ENCODE measurements at places on chromosomes 7 and 10. TPM values are rescaled to one million over a fixed set of nuclear protein-coding genes. Genes with fewer than 3 reads are reported as not detected.

TRPV5 gene
- total RNA-seq, result not detected

STEAP1B gene
- 23.4 TPM for total RNA-seq

INHBA gene
- 67.4 TPM for total RNA-seq

ANAPC16 gene
- total RNA-seq, result 50.8 TPM

ECHDC3 gene
- 4.4 TPM for total RNA-seq

CYP2C18 gene
- not detected for total RNA-seq

NPSR1 gene
- total RNA-seq, result not detected

OR6V1 gene
- not detected for total RNA-seq

MRPS17 gene
- total RNA-seq, result 10.4 TPM

MYO3A gene
- not detected for total RNA-seq

DMBT1 gene
- total RNA-seq, result 0.13 TPM

ATOH7 gene
- total RNA-seq, result not detected

FAM237B gene
- total RNA-seq, result not detected

FAM131B gene
- 3.2 TPM for total RNA-seq

MYOF gene
- 484 TPM for total RNA-seq

GJC3 gene
- not detected for total RNA-seq

BPGM gene
- total RNA-seq, result 36.8 TPM

NMT2 gene
- total RNA-seq, result 25.4 TPM

TIMM23B gene
- 14.8 TPM for total RNA-seq

EBLN1 gene
- total RNA-seq, result not detected

ADD3 gene
- total RNA-seq, result 400 TPM

LIPJ gene
- not detected for total RNA-seq

FGL2 gene
- 86.5 TPM for total RNA-seq

COPS6 gene
- 69.7 TPM for total RNA-seq

PNLIP gene
- not detected for total RNA-seq

SPDYE11 gene
- not detected for total RNA-seq

RELN gene
- 200 TPM for total RNA-seq

TASOR2 gene
- total RNA-seq, result 80.9 TPM

AKAP9 gene
- 33.9 TPM for total RNA-seq

NUPR2 gene
- not detected for total RNA-seq

GIMAP7 gene
- not detected for total RNA-seq

IMPDH1 gene
- 108 TPM for total RNA-seq

C7orf25 gene
- total RNA-seq, result 4.9 TPM

STOX1 gene
- total RNA-seq, result 0.13 TPM

SFRP4 gene
- 95.2 TPM for total RNA-seq

LMTK2 gene
- total RNA-seq, result 11.8 TPM

ATRNL1 gene
- total RNA-seq, result 2.3 TPM

SYT15B gene
- total RNA-seq, result not detected

CALML3 gene
- not detected for total RNA-seq

SERPINE1 gene
- 1,589 TPM for total RNA-seq

AOAH gene
- total RNA-seq, result not detected

PLPP4 gene
- total RNA-seq, result 4.3 TPM

ITPRIP gene
- 26.0 TPM for total RNA-seq

CTTNBP2 gene
- total RNA-seq, result 1.2 TPM

CCDC146 gene
- total RNA-seq, result 1.2 TPM

PLEKHA1 gene
- total RNA-seq, result 27.9 TPM

CYP3A7 gene
- total RNA-seq, result not detected

VAX1 gene
- not detected for total RNA-seq

RNF32 gene
- 0.33 TPM for total RNA-seq

SPDYE18 gene
- total RNA-seq, result 0.20 TPM

EGFR gene
- 47.8 TPM for total RNA-seq

ERV3-1 gene
- total RNA-seq, result 9.5 TPM
